Urinary bladder (tissue), 4 donors: ENCODE measurements at places on chromosomes 16 and 17.

- DNase-seq, result no peak
These were observed 54.9 kb upstream of the MYH10 start for GRCh38 chr17:8685381-8685780.

GRCh38 chr16:71384073-71384724 is 25.7 kb downstream of the CALB2 start:
- no peak for DNase-seq

- no peak for DNase-seq
These were observed 12.2 kb downstream of the ZNF75A start for GRCh38 chr16:3317315-3317999.

DNA sequence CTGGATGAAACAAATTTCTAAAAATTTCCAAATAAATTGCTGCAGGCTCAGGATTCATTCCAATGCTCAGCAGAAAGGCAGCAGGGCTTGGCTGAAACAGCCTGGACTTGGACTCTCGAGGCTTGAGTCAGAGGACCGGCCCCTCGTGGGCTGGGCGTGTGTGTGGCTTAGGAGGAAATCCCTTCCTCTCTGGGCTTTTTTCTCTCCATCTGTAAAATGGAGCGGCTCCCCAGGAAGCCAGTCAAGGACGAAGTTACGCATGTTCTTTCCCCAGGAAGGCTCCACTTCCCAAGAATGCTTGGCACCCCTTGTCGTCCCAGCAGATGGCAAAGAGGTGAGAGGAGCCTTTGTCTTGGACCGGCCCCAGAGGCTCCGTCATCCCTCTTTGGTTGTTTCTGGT is 13.5 kb downstream of the SLC46A1 start:
- DNase-seq, result no peak

GRCh38 chr16:20598832-20599469 is 22.8 kb upstream of the ACSM2B start:
- no peak for DNase-seq

GRCh38 chr17:78759203-78759968 is 22.7 kb downstream of the CYTH1 start:
- peak; percentile 77 for DNase-seq

GRCh38 chr16:89550421-89551007 is 10.0 kb upstream of the RPL13 start:
- DNase-seq, result no peak

DNA sequence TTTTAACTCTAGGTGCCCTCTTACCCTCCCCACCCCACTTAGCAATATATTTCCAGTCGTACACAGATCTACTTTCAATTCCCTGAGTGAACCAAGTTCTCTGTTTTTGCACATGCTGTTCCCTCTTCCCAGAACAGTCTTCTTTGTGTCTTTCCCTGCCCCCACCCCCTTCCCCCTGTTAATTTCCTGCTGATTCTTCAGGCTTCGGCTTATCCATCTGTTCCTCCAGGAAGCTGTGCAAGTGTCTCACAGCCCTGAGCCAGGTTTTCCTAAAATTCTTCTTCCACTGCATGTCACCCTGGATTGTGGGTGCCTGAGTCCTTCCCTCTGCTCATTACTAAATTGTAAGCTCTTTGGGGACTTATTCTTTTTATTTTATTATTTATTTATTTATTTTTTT is 12.4 kb upstream of the SPOP start:
- no peak for DNase-seq

DNA sequence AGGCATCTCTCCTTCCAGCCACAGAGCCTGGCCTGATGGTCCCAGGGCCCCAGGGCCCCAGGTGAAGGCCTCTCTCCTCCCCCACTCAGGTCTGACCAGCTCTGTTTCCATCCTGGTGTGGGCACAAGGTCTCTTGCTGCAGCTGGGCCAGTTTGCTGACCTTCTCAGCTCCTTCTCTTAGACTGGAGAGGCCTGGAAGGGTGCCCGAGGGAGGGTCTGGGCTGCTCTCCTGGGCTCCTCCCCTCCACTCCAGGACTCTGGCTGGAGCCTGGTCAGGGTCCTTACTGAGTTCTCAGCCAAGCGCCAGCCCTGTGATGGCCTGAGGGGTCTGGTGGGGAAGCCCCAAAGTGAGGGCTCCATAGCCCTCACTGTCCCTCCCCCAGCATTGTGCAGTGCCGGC is 12.4 kb downstream of the SOCS3 start:
- DNase-seq, result no peak

- no peak for DNase-seq
These were observed 446.5 kb upstream of the CDH5 start for GRCh38 chr16:65919986-65920376.
